ENCODE measurements at places on chromosomes 6 and 20.

GRCh38 chr6:144582939-144583613 lies 297.9 kb downstream of the UTRN start:
- H3K4me3 ChIP-seq: peak overlapping the region; percentile 85
- H3K4me1 ChIP-seq: peaks cover 21% of the 10 kb centered on the region
- H3K27ac ChIP-seq: peak overlapping the region; percentile 52
- peaks cover 28% of the 10 kb centered on the region for H3K36me3 ChIP-seq

GRCh38 chr20:51127713-51128112 lies 104.8 kb upstream of the KCNG1 start:
- no peak for DNase-seq
- no peaks in the 10 kb centered on the region for H3K27me3 ChIP-seq
- no peak overlapping the region for H3K27ac ChIP-seq
- no peak overlapping the region for H3K4me3 ChIP-seq

DNA sequence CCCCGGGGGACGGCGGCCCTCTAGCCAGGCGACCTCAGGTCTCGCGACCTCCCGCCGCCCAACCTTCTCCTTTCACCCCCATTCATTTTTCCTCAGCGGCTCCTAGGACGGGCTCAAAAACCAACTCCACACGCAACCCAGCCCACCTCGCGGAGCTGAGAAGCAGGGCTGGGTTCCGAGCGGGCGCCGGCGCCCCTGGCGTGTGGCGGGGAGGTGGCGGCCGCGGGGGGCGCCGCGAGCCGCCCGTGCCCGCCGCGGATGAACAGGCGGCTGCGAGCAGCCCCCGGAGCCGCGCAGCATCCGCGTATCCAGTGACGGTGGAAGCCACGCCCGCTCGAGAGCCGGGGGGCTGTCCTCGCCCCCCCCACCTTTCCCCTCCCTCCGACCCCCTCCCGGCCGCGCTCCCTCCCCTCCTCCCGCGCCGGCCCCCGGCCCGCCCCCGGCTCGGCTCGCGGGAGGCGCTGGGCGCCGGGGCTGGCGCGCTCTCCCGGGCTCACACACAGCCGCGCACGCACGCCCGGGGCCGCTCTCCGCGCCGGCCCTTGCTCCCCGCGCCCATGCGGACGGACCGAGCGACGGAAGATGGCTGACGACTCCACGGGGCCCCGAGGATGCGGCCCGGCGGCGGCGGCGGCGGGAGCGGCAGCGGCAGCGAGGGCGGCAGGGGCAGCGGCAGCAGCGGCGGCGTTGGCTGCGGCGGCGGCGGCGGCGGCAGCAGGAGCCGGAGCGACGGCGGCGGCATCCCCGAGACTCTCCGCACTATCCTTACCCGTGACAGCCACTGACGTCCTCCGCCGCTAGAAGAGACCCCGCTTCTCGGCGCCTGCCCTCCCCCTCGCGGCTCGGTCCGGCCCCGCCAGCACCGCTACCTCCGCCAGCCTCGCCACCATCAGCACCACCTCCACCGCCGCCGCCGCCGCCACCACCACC lies at the start of gene SOBP:
Gene SOBP, plus strand, starts transcription at position 482 of the 930 bp plus-strand sequence. CDS start 500 bp downstream, outside the sequence.
- no peaks in the 10 kb centered on the region for H3K36me3 ChIP-seq
- no peak within 1 kb of the TSS for H3K27ac ChIP-seq
- peak; percentile 25 for DNase-seq
- H3K27me3 ChIP-seq: peaks cover 60% of the 10 kb centered on the region

DNA sequence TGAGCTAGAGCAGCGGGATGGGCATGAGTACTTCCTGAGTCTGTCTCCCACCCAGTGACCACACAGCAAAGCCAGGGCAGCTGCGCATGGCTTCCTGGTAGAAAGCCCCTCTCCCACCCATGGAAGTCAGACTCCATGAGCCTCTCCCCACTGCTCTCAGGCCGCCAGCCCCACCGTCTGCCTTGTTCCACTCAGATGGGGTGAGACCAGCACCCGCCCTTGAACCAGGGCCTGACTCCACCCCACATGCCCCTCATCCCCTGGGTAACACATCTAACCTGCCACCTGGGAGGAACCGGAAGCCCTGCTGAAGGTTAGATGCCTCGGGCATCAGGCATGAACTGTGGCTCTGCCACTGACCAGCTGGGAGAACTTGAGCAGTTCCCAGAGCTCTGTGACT lies 227.8 kb downstream of the NRN1 start:
- no peak overlapping the region for H3K27ac ChIP-seq
- DNase-seq: no peak
- no peaks in the 10 kb centered on the region for H3K27me3 ChIP-seq
- H3K4me3 ChIP-seq: no peak overlapping the region

DNA sequence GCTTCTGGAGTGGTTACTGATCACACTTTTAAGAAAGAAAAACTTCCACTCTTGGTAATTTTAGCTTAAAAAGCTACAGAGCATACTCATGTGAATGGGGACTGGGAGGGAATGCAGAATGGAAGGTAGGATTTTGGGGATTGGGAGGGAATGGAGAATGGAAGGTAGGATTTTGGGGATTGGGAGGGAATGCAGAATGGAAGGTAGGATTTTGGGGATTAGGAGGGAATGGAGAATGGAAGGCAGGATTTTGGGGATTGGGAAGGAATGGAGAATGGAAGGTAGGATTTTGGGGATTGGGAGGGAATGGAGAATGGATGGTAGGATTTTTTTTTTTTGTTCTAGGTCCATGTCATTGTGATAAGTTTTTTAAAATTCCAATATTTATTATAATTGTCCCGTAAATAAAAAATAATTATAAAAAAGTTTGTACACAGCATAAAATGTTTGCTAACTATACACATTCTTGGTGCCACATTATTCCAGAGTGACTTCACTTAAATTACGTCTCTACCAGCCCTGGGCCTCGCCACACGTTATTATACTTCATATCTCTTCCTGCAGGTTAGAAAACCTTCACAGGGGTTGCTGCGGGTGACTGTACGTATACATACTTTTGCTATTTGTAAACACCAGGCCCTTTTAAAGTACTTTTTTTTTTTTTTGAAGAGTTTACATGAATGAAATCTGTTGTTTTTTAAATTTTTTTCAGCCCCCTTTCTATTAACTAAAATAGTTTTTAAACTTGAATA lies 127.3 kb downstream of the TIAM2 start:
- no peak overlapping the region for H3K27ac ChIP-seq
- no peak overlapping the region for H3K4me3 ChIP-seq
- DNase-seq: no peak
- no peaks in the 10 kb centered on the region for H3K4me1 ChIP-seq
- no peaks in the 10 kb centered on the region for H3K27me3 ChIP-seq

- H3K27ac ChIP-seq: no peak overlapping the region
- H3K4me1 ChIP-seq: no peaks in the 10 kb centered on the region
- H3K4me3 ChIP-seq: no peak overlapping the region
- H3K27me3 ChIP-seq: peaks cover 3% of the 10 kb centered on the region
- no peak for DNase-seq
- no peaks in the 10 kb centered on the region for H3K36me3 ChIP-seq
Measured at GRCh38 chr6:106847116-106847515, 127.4 kb downstream of the CD24 start.

DNA sequence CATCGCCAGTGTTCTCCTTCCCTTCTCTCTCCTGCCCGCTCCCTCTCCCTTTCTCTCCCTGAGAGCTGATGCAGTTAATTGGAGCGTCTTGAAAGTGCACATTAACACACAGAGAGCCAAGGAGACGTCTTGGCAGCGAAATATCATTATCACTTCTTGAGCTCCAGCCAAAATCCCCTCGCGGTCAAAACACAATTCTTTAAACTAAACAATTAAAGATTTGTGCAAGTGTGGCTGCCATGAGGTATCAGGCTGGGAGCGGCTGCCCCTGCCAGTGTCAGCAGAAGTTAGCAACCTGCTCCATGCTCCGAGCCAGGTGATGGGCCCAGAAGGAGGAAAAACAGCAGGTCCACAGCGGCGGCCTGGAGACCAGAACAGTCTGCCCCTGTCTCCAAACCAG lies 100.9 kb upstream of the FOXP4 start:
- no peaks in the 10 kb centered on the region for H3K36me3 ChIP-seq
- H3K27ac ChIP-seq: no peak overlapping the region
- no peak overlapping the region for H3K4me3 ChIP-seq
- no peak for DNase-seq
- H3K4me1 ChIP-seq: peaks cover 7% of the 10 kb centered on the region

- no peaks in the 10 kb centered on the region for H3K36me3 ChIP-seq
- DNase-seq: peak; percentile 18
- peak overlapping the region; percentile 91 for H3K27ac ChIP-seq
- H3K4me3 ChIP-seq: peak overlapping the region; percentile 96
Measured at GRCh38 chr6:137217801-137218472, 1.2 kb downstream of the IFNGR1 start.

- no peaks in the 10 kb centered on the region for H3K27me3 ChIP-seq
- no peak for DNase-seq
- H3K4me1 ChIP-seq: no peaks in the 10 kb centered on the region
- no peak overlapping the region for H3K4me3 ChIP-seq
- H3K36me3 ChIP-seq: no peaks in the 10 kb centered on the region
Measured at GRCh38 chr20:60897976-60898375, 354.1 kb upstream of the CDH4 start.

GRCh38 chr6:64259372-64259771 lies 623.8 kb downstream of the PHF3 start:
- H3K36me3 ChIP-seq: no peaks in the 10 kb centered on the region
- no peak overlapping the region for H3K27ac ChIP-seq
- H3K4me1 ChIP-seq: no peaks in the 10 kb centered on the region

DNA sequence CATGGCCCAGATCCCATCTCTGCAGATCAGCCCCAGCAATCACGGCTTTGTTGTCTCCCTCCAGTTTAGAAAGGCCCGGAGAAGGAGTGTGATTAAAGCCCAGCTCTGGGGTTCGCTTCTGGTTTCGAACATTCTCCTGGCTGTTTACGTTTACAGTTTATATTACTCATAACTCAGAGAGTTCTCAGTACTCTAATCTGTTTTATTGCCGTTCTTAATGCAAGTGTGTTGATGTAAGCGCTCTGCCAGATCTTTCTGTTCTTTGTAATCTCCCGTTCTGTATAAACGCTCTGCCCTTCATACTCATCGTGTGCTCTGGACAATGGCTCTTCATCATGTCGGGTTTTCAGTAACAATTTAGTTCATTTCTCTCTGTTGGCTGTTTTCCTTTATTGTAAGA lies 118.0 kb upstream of the PRND start:
- no peaks in the 10 kb centered on the region for H3K36me3 ChIP-seq
- peaks cover 12% of the 10 kb centered on the region for H3K27me3 ChIP-seq
- DNase-seq: no peak
- no peak overlapping the region for H3K27ac ChIP-seq
- H3K4me1 ChIP-seq: peaks cover 5% of the 10 kb centered on the region

DNA sequence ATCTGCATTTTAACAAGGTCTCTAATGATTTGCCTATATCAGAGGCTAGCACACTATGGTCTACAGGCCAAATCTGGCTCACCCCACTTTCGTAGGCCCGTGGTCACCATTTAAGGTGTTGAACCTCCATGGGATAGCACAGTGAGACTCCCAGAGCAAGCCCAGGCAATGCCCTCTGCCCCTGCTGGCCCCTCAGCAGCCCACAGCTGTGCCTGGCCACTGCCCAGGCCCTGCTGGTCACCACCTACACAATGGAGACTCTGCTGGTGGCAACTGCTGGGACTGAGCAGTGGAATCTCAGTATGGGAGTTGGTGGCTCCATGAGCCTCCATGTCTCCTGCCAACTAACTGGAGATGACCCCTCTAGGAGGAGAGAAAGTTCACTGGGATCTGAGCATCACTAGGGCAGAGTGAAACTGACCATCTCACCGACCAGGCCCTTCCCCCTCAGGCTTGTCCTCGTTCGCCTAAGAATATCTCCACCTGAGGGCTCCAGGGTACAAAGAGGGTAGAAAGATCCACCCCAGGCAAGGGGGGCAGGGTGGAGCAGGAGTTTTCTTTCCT lies 2.3 kb downstream of the ANKRD66 start:
- H3K27ac ChIP-seq: no peak overlapping the region
- H3K4me3 ChIP-seq: no peak overlapping the region
- no peaks in the 10 kb centered on the region for H3K4me1 ChIP-seq
- H3K27me3 ChIP-seq: no peaks in the 10 kb centered on the region
- no peaks in the 10 kb centered on the region for H3K36me3 ChIP-seq
- no peak for DNase-seq

DNA sequence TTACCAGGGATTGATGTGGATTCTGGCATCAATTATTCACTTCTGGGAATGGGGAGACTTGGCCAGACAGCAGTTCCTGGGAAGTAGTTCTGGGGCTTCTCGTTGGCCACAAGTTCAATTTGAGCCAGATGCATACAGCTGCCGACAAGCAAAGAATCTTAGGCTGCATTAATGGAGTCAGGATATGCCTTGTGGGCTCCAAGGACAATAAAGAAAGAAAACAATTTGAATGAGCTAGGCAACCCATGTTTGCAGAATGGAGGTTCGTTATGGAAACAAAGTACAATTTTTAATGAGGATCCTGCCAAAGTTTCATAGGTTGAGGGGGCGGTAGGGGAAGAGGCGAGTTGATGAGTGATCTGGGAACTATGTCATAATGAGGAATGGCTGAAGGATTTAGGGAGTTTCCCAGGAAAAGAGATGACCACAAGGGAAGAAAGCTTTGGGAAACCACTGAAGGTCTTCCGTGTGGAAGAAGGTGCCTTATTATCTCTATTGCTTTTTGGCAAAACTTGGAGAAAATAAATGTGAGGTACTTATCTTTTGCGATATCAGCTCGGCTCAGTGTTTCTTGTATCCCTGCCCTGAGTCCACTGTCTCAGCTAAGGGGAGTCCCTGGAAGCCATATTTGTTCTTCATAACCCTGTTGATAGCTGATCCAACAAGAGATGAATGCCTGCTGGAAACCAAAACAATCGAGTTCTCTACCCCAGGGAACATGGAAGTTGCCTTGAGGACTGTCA lies 181.0 kb upstream of the ZNF217 start:
- no peak for DNase-seq
- H3K27ac ChIP-seq: no peak overlapping the region
- H3K36me3 ChIP-seq: no peaks in the 10 kb centered on the region
- H3K4me3 ChIP-seq: no peak overlapping the region
- no peaks in the 10 kb centered on the region for H3K4me1 ChIP-seq
- H3K27me3 ChIP-seq: no peaks in the 10 kb centered on the region

All from CD4-positive, CD25-positive, alpha-beta regulatory T cell (primary cell).